ENCODE measurements at places on chromosomes 16 and 17. TPM values are rescaled to one million over a fixed set of nuclear protein-coding genes. Genes with fewer than 3 reads are reported as not detected.

Gene SLC5A2
- 60.7 TPM for polyA plus RNA-seq

Gene CD300E
- polyA plus RNA-seq = 0.12 TPM

Gene TSPOAP1
- polyA plus RNA-seq = 76.8 TPM

Gene ZG16
- polyA plus RNA-seq = not detected

Gene PRR35
- polyA plus RNA-seq = 20.3 TPM

Gene NPIPB6
- 1.0 TPM for polyA plus RNA-seq

Gene RAB26
- polyA plus RNA-seq = 3.4 TPM

Gene TNK1
- 7.9 TPM for polyA plus RNA-seq

Gene HIGD1B
- 1.7 TPM for polyA plus RNA-seq

Gene WNT9B
- polyA plus RNA-seq = 9.6 TPM

Gene OMG
- 0.33 TPM for polyA plus RNA-seq

Gene FLCN
- 55.6 TPM for polyA plus RNA-seq

Gene ITGAD
- 0.43 TPM for polyA plus RNA-seq

Gene TPSG1
- polyA plus RNA-seq = 0.83 TPM

Gene DDX42
- 212 TPM for polyA plus RNA-seq

Gene CDH16
- 277 TPM for polyA plus RNA-seq

Gene KRT17
- 1.5 TPM for polyA plus RNA-seq

Gene GAS2L2
- 0.13 TPM for polyA plus RNA-seq

Gene CCL11
- 1.9 TPM for polyA plus RNA-seq

Gene HOXB9
- polyA plus RNA-seq = 57.8 TPM

Gene TNFRSF17
- 0.36 TPM for polyA plus RNA-seq

Gene MYH3
- polyA plus RNA-seq = 4.4 TPM

Gene TTYH2
- polyA plus RNA-seq = 16.9 TPM

Gene CA7
- 0.34 TPM for polyA plus RNA-seq

Gene RCVRN
- polyA plus RNA-seq = 0.06 TPM

Gene TBC1D3
- polyA plus RNA-seq = not detected

Gene KIF2B
- polyA plus RNA-seq = not detected

Gene IRX6
- polyA plus RNA-seq = 7.0 TPM

Gene PRMT7
- 71.5 TPM for polyA plus RNA-seq

Gene SPATA22
- 1.4 TPM for polyA plus RNA-seq

Gene NGFR
- 7.3 TPM for polyA plus RNA-seq

Gene HYDIN
- polyA plus RNA-seq = 17.9 TPM

Gene PRAC2
- polyA plus RNA-seq = not detected

Gene JPT1
- 85.8 TPM for polyA plus RNA-seq

Gene PITPNM3
- polyA plus RNA-seq = 9.5 TPM

Gene SUMO2
- polyA plus RNA-seq = 681 TPM
